ENCODE measurements at places on chromosomes 4 and X.

DNA sequence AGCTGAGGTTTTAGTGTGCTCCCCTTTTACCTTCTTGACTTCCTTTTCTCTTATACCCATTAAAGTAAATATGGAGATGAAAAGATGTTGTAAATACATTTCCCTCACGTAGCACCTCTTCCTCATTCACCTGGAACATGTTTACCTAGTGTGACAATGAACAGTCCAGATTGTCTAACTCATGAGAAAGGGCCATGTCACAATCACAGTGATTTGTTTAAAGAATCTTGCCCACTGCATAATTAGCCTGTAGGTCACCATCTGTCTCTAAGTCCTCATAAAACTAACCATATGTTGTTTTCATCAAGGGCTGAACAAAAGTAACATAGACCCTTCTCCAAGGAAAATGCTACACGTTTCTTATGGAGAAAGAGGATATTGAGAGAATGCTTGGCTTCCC is 85.7 kb downstream of the TSPAN5 start:
- DNase-seq: no peak

- no peak for DNase-seq
Observed at GRCh38 chr4:108772402-108772801, 9.5 kb upstream of the ETNPPL start.

GRCh38 chr4:168071304-168071703 is 21.0 kb upstream of the ANXA10 start:
- DNase-seq: no peak

DNA sequence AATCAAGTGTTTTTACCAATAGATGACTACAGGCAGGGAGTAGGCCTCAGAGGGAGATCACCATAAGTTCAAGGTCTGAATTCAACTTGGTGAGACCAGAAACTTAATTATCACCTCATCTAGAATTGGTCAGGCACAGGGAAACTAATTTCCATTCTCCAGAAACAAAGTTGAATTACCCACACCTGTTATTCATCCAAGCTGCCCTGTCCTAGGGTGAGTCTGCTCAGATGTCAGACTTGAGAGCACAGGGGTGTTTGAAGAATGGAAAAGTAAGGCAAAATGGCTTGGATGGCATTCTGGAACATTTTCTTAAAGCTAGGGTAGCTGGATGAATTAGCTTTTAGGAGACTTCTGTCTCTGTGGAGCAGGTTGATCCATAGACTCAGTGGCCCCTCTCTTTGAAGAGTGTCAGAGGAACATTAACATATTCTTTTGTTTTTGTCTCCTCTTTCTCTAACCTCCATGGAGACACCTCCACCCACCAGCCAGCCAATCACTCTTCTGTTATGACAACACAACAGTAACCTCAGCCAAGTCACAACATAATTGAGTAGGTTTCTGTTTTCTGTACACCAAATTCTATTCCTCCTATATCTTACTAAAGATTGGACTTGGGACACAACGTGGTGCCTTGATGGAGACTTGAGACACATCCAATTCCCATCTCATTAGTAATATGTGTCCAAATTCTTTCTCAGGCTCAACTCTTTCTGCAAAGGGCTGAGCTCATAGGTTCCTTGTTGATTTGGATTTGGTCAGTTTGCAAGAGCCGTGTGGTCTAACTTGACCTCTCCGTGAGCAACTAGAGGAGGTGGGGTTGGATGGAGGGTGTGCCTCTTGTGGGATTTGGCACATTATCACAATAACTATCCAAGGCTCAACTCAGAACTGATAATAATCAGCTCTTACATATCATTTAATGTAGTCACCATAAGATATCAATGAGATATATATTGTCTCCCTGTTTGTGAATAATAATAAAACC is 45.1 kb downstream of the VSIG4 start:
- no peak for DNase-seq

GRCh38 chr4:128722911-128723310 is 86.6 kb upstream of the JADE1 start:
- no peak for DNase-seq

- DNase-seq: no peak
Observed at GRCh38 chr4:2817701-2818350, 24.9 kb downstream of the SH3BP2 start.

DNA sequence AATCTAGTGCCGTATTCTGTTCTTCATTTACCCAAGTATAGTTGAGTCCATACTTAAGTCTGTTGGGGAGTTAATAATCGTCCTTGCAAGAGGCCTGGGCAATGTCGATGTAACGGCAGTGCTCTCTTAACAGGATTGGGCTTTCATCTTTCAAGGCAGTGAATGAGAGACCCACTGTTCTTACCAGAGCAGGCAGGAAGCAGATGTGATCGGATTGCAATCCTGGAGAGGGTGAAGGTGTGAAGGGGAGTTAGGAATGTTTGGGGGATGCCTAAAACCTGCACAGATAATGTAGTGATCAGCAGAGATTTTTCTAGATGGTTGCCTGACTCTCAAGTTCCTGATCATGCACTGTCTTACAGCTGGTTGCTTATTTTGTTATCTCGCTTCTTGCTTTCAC is 308.4 kb downstream of the AFF2 start:
- no peak for DNase-seq

DNA sequence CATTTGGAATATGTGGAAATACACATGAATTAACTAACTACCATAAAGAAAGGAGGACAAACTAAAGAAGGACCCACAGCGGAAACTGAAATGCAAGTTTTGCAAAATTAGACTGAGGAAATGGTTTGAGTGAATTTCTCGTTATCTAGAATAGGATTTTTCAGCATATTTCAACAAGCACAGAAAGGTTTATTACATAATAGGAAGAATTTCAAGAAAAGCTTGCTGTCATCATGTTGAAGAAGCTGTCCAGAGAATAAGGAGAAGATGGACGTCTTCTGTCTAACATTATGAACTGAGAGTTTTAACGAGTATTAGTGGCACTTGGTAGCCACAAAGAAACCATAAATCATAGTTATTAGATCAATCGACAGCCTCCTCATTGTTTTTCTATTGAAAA is 45.0 kb downstream of the TEC start:
- no peak for DNase-seq
